ENCODE measurements at places on chromosomes 6 and 20.

DNA sequence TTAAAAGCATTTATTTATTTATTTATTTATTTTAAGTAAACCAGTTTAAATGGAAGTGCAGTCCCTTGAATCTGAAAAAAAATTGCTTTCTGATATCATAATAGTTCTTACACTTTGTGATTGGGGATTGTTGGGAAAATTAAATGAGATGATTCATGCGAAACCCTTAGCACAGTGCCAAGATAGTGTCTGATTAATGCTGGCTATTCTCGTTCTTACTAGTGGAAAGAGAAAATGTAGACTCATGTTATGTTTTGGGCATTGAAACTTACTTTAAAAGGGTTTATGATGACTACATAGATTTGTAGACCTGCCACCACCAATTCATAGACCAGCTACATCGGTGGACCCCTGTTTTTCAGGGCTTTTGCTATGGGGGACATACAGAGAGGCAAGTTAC is 229.2 kb upstream of the ZFP64 start:
- ATAC-seq = no peak

- ATAC-seq = peak; percentile 57
These were observed 83.5 kb upstream of the SPTLC3 start for GRCh38 chr20:12925210-12925755.

DNA sequence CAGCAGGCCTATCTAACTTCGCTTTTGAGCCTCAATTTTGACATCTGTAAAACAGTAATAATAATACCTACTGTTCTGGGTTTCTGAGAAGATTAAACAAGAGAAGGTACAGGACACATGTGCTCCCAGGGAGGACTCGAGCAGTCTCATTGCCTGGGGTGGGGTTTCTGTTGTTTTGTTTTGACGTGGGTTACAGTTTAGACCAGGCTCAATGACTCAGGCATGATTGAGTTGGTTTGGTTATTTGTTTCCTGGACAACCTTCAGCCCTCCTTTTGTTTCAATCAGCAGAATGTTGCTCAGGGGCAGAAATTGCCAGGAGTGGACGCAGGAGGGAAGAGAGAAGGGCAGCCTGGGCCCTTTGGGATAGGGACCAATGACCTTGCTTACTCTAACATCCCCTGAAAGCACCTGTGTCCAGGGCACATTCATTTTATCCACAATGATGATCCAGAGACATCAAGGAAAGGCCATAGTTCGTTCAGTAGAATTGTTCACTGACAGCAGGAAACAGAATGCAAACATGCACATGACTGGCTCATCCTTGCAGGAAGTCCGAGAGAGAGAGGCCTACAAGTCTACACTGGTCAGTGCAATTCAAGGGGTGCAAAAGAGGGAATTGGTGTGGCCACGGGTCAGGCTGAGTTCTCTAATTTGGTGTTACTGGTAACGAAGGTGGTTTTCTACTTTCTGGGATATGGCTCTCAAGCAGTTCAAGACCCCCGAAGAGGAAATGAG is 74.5 kb upstream of the MRPS10 start:
- no peak for ATAC-seq

DNA sequence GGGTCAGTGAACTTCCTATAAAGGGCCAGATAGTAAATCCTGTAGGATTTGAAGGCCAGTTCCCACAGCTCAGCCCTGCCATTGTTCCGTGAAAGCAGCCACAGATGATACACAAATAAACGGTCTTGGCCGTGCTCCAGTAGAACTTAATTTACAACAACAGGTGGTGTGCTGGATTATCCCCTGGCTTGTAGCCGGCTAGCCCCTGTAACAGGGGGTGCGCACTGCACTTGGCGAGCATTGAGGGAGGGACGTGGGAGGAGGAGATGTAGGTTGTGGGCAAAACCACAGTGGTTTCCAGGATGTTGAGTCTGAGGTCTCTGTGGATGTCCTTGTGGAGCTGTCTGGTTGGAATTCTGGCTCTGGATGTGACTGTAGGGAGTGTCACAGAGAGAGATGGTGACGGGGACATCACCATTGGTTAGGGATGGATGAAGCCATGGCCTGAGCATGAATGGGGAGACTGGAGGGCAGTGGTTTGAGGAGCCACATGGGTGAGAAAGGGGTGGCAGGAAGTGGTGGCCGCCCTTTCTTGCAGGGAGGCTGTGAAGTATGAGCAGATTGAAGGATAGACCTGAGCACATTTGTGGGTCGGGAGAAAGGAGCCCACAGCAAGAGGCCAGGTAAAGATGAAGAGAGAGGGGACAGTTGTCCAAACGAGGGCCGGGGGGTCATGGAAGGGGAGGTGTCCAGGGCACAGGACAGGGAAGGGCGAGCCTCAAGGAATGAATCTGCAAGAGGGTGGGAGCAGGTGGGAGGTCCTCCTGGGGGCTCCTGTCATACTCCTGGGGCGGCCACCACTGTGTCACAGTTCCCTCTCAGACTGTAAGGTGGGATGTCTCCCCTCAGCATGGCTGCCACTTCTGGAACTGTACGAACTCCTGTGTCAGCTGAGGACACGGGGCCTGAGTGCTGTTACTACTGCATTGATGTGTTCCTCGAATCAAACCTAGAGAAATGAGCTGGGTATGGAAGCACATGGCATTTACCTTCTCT is 53.6 kb downstream of the CDH26 start:
- no peak for ATAC-seq

- ATAC-seq = peak; percentile 98
These were observed 118.3 kb downstream of the STXBP5 start for GRCh38 chr6:147322299-147323162.

- ATAC-seq = no peak
These were observed 552.3 kb downstream of the KIF16B start for GRCh38 chr20:16020971-16021370.

DNA sequence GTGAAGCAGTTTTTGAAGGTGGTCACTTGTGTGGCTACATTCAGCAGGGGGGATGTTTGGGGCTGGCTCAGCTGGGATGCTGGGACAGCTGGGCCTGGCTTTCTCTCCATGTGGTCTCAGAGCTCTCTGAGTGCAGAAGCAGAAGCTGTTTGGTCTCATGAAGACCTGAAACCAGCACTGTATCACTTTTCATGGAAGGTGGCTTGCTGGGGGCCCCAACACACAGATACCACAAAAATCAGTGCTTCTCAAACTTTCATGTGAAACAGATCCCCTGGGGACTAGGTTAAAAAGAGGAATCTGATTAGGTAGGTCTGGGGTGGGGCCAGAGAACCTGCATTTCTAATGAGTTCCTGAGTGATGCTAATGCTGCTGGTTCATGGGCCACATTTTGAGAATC is 347.3 kb downstream of the DHX35 start:
- peak; percentile 87 for ATAC-seq

GRCh38 chr20:11271319-11271718 is 597.5 kb upstream of the JAG1 start:
- ATAC-seq = no peak

DNA sequence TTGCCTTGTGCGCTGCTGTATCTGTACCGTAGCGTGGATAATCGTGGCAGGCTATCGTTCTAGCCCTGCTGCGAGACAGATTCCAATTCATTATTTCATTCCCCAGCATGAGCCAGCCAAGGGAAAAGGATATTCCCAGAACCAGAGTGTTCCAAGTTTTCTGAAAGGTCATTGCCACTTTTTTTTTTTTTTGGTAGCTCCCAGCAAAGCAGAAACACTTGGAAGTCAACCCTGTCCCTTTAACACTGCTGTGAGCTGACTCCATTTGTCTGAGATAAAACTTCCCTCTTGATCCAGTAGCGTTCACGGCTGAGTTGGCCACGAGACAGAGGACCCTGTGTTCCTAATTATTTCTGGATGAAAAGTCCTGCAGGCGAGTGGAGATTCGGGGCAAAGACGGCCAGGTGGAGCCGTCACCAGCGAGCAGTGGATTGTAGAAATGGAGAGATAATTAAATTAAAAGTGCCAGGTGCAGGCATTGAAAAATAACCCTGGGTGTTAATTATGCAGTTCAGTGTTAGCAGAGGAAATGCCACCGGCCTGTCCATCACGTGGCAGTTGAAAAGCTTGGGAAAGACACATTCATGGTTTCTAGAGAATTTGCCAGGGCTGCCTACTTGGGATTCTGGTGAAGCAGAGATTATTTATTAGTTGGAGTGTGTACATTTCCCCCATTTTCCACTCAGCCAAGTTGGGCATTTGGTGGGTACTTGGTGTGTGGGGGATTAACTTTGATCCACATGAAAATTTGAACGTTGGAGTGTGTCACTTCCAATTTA is 164.2 kb downstream of the SLC24A3 start:
- no peak for ATAC-seq

DNA sequence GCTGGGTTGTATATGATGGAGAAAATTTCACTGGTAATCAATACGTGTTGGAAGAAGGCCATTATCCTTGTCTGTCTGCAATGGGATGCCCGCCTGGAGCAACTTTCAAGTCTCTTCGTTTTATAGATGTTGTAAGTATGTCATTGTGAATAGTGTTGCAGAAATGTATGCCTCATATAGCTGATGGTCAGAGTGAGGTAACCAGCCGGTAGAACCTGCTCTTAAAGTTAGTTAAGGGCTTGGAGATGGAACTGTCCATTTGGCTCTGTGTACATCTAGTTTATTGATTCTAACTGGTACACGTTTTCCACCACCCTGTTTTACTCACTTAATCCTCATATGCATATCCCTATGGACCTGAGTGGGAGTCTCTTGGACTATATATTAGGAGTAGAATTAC is 73.5 kb downstream of the RTN4IP1 start:
- no peak for ATAC-seq

- ATAC-seq = peak; percentile 80
These were observed 126.2 kb downstream of the RNF144B start for GRCh38 chr6:18513253-18513798.

GRCh38 chr6:56255349-56255748 is 8.0 kb upstream of the COL21A1 start:
- no peak for ATAC-seq

GRCh38 chr20:48008850-48009515 is 223.7 kb upstream of the SULF2 start:
- ATAC-seq = no peak

- ATAC-seq = no peak
These were observed 12.5 kb upstream of the BCKDHB start for GRCh38 chr6:80094017-80094416.

GRCh38 chr6:136962661-136963060 is 40.6 kb downstream of the SLC35D3 start:
- no peak for ATAC-seq

DNA sequence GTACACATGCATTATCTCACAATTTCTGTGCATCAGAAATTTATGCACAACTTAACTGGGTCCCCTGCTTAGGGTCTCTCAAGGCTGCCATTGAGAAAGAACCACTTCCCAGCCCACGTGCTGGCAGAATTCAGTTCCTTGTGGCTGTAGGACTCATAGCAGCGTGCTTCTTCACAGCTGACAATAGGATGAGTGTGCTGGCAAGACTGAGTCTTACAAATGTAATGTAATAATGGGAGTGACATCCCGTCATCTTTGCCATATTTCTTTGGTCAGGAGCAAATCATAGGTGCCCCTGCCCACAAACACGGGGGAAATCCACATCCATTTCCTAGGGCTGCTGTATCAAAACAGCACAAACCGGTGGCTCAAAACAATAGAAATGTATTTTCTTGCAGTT is 77.4 kb downstream of the FIG4 start:
- ATAC-seq = no peak

GRCh38 chr20:42846784-42847490 is 342.8 kb downstream of the PTPRT start:
- ATAC-seq = no peak

GRCh38 chr20:7672571-7672970 is 267.7 kb downstream of the HAO1 start:
- ATAC-seq = no peak

GRCh38 chr6:81820980-81821379 is 68.5 kb upstream of the TENT5A start:
- peak; percentile 61 for ATAC-seq

- no peak for ATAC-seq
These were observed 11.0 kb upstream of the SNRPC start for GRCh38 chr6:34746104-34746846.

DNA sequence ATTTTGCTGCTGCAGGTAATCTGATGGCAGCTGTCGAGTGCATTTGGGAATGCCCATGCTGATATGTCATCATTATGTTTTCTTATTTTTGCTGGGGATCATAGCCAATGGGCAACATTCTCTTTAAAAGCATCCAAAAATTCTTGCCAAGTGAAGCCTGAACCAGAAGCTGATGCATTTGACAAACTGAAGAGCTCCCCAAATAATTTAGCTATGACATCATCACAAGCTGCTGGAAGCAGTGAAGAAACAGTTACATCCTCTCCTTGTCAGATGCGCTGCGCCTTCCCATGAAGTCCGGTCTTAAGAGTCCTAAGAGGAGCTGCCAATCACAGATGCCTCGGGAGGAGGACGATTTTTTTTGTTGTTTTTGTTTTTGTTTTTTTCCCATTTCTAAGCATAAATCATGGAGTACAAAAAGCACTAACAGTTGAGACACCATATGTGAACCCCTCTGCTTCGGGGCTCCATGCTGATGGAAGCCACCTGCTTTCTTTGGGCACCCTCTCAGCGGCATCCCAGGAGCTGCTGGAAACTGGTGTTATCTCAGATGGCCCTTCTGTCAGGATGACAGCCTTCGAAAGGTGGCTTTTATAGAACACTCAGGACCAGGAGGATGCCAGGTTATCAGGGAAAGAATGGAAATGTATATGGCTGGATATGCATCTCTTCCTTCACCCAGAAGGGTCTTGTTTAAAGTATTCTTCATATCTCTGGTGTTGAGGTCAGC is 56.1 kb upstream of the FOXQ1 start:
- no peak for ATAC-seq

DNA sequence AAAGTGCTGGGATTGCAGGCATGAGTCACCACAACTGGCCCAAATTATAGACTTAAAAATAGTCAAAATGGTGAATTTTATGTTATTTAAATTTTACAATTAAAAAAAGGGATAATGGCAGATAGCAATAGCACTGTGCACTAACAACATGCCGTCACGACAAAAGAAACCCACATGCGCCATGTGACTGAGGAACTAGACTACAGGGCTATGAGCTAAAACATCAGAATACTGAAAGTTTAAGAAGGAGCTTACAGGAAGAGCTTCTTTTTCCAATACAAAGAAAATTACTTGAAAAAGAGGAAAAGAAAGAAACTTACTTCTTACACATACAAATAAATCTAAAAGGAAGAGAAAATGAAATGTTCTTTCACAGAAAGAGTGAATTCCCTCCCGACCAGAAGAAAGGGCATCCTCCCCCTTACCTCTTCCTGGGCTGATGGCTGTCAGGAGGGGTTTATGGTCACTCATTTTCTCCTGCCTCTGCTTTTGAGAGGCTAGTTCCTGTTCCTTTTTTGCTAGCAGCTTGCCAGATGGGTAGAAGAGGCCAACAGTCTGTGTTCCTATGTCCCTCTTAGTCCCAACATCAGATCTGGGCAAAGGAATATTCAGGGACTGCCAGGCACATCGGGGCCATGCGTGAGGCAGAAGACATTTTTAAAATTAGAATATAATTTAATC is 54.5 kb downstream of the DZANK1 start:
- peak; percentile 59 for ATAC-seq
